ENCODE measurements at places on chromosomes 3 and 15. TPM values are rescaled to one million over a fixed set of nuclear protein-coding genes. Genes with fewer than 3 reads are reported as not detected.

Gene MESP1
- total RNA-seq = not detected

Gene CAND2
- total RNA-seq = 10.2 TPM

Gene CTXN2
- 0.11 TPM for total RNA-seq

Gene EID1
- total RNA-seq = 112 TPM

Gene XCR1
- total RNA-seq = not detected

Gene CKMT1B
- 36.7 TPM for total RNA-seq

Gene MYO5C
- total RNA-seq = 22.4 TPM

Gene GOLGA6D
- total RNA-seq = 0.37 TPM

Gene HHLA2
- total RNA-seq = not detected

Gene FHIT
- 4.0 TPM for total RNA-seq

Gene SLC28A2
- total RNA-seq = not detected

Gene ARHGAP11A
- total RNA-seq = 94.2 TPM

Gene CYP1A2
- not detected for total RNA-seq

Gene ALPK3
- total RNA-seq = 17.7 TPM

Gene COL6A5
- 0.04 TPM for total RNA-seq

Gene FBXO40
- 0.15 TPM for total RNA-seq

Gene NEK10
- 0.66 TPM for total RNA-seq

Gene LEKR1
- total RNA-seq = 0.22 TPM

Gene KBTBD12
- total RNA-seq = not detected

Gene STAC
- 3.0 TPM for total RNA-seq

Gene SHQ1
- total RNA-seq = 28.2 TPM

Gene FETUB
- total RNA-seq = not detected

Gene PEAK1
- 21.2 TPM for total RNA-seq

Gene GNB5
- total RNA-seq = 30.2 TPM

Gene RTP1
- total RNA-seq = 6.6 TPM

Gene DNAH12
- not detected for total RNA-seq

Gene BSN
- 2.4 TPM for total RNA-seq

Gene EXD1
- not detected for total RNA-seq

Gene SLC51A
- 5.6 TPM for total RNA-seq

Gene ZPLD1
- total RNA-seq = not detected

Gene CXCR6
- not detected for total RNA-seq

Gene MYL3
- 0.24 TPM for total RNA-seq

Gene ITIH3
- total RNA-seq = not detected

Gene STRA6
- total RNA-seq = 12.8 TPM

Gene RPP25
- 12.6 TPM for total RNA-seq

Gene GRAMD2A
- total RNA-seq = 1.3 TPM

Gene C3orf62
- total RNA-seq = 4.5 TPM

Gene SLC9C1
- 0.15 TPM for total RNA-seq

Gene KCNAB1
- 5.2 TPM for total RNA-seq

Gene PFKFB4
- 13.9 TPM for total RNA-seq

Gene COL7A1
- 22.9 TPM for total RNA-seq

Gene KNG1
- total RNA-seq = not detected

Gene ZMYND10
- total RNA-seq = 0.61 TPM

Gene SELENOS
- total RNA-seq = 65.1 TPM

Gene CHL1
- total RNA-seq = 0.04 TPM

Gene ZCWPW2
- total RNA-seq = 0.31 TPM

Gene RLBP1
- total RNA-seq = not detected

Gene TERC
- 14.1 TPM for total RNA-seq

Gene CLDN18
- not detected for total RNA-seq

Gene TPRA1
- 20.0 TPM for total RNA-seq

Gene GPR171
- not detected for total RNA-seq

Gene ACTR8
- total RNA-seq = 39.2 TPM
